Liver (tissue), 10 donors: ENCODE measurements at places on chromosomes 16 and 17. TPM values are rescaled to one million over a fixed set of nuclear protein-coding genes. Genes with fewer than 3 reads are reported as not detected.

GNPTG gene
- total RNA-seq, result 31.4 TPM

MARVELD3 gene
- 4.9 TPM for total RNA-seq

GRCh38 chr17:39617446-39618245 is 9.1 kb upstream of the PPP1R1B start:
- no peak for DNase-seq

GRCh38 chr16:85712801-85713200 is 24.0 kb upstream of the GINS2 start:
- DNase-seq, result no peak

GRCh38 chr16:73408311-73408710 is 360.4 kb upstream of the ZFHX3 start:
- no peak for DNase-seq
